ENCODE measurements at places on chromosomes 1 and 21.
A peak's percentile ranks its signal among the peaks of the same experiment; 100 is the strongest.

GRCh38 chr1:186854102-186854501, 25.4 kb downstream of the PLA2G4A start:
- DNase-seq: no peak

DNA sequence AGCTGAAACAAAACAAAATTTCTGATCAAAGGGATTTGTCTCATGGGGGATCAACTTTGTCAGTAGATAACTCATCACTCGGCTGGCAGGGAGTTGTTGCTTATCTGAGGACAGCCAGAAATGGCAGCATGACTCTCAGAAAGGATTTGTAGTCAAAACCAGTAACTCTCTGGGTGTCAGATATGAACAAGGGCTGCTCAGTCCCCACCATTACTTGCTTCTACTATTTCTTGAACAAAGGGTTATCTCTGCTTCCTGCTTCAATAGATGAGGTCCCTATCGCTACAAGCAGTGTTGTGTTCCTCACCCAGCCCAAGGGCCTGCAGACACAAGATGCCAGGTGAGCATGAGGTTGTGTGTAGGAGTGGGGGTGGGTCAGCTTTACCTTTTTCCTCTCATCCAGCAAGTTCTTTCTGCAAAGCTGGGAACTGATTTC, 116.2 kb downstream of the PTBP2 start:
- no peak for DNase-seq

GRCh38 chr1:1183221-1183747, 9.6 kb downstream of the TTLL10 start:
- no peak for DNase-seq

DNA sequence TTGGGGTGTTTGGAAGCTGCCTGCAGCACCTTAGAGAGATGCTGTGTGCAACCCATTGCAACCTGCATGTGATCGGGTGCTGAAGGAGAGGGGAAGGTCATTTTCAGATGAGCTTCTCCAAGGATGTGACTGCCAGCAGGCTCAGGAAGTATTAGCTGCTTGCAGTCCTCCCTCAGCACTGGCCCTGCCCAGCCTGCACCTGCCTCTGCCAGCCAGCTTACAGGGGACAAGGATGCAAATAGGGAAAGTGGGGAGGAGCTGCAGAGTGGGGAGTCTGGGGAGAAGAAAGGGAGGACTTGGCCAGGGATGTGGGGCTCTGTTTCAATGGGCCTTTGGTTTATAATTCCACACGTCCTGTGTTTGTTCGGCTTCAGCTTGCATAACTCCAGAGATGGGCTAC, 254.5 kb downstream of the RRAGC start:
- DNase-seq: no peak

DNA sequence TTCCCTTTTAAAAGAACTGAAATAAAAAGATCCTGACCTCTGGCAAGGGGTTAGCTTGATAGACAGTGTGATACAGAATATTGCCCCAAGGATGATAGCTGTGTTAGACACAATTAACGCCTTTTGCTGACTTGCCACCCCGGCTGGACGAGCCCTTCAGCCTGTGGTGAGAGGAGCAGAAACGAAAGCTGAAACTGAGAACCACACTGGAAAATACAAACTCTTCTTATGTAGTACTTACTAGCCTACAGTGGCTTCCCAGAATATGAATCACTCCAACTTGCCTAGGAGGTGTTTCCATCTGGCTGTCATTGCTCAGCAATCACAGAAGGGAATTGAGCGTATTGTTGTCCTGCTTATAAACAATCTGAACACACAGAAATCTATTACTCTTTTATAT, 22.9 kb downstream of the SAMSN1 start:
- no peak for DNase-seq

DNA sequence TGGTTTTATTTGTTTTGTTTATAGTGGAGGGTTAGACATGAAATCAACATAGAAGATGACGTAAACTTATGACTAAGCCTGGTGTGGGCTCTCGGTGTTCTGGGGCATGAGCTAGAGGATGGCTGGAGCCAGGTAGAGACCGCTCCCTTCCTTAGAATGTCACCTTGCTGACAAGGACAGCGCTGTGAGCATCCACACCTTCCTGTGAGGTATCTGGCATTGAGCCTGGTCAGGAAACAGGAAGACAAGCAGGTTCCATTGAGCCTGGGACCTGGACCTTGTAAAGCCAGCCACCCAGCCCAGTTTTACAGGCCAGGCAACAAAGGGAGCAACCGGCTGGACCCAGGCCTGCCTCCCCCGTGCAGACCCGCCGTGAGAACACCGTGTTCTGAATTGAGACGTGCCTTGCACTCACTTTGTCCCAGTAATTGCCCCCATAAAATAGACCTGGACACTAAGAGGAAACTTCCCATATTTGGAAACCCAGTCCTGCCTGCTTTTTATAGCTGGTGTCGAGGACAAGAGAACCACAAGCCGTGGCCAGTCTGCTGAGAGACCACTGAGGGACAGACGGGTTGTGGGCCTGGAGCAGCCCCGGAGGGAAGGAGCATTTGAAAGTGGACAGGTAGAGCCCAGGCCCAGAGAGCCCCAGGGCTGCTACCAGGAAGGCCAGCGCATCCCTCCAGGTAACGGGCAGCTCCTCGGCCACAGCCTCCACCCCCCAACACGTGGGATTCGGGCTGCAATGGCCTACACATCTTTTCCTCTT, 78.0 kb downstream of the PDE9A start:
- DNase-seq: no peak

GRCh38 chr1:173758980-173759379, 44.2 kb downstream of the KLHL20 start:
- no peak for DNase-seq

DNA sequence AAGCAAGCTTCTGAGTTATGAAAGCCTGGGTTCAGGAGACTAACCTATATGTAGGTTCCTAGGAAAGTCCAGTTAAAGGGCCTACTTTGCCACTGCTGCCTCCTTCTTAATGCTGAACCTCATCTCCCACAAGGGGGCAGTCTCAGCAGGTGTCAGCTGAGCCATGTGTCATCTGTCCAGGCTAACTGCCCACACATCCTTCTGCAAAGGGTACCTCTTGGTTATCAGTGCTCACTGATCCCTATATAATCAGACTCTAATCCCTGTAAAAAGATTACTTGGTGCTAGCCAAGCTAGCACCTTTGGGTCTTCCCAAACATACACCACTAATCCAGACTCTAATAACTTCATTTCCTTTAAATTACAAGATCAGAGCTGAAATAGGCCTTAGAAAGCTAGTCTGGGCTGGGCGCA, 9.0 kb downstream of the PRDX1 start:
- peak; percentile 72 for DNase-seq

Data from D341Med (cell line).